ENCODE measurements at places on chromosomes 7 and 10.

DNA sequence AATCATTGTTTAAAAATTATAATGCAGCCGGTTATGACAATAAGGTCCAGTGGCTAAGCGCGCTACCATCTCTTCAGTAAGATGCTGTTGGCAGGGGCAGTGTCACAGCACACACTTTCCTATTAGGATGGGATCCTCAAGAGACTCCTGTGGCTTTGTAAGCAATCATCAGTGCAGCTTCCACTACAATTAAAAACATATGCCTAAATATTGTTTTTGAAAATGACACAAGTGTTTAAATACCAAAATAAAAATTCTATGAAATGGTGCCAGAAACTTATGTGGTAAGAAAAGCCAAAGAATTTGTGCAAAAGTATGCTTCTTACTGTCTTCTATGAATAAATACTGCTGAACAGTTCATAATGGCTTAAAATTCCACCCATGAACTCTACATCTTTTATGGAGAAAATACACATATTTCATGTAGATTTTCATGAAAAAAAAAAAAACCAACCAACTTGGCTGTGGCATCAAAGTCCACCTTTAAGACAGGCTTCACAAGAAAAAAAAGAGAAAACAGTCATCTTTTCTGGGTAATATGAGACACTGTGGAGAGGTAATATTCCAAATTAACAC lies 132.8 kb downstream of the SEMA3C start:
- DNase-seq: no peak

DNA sequence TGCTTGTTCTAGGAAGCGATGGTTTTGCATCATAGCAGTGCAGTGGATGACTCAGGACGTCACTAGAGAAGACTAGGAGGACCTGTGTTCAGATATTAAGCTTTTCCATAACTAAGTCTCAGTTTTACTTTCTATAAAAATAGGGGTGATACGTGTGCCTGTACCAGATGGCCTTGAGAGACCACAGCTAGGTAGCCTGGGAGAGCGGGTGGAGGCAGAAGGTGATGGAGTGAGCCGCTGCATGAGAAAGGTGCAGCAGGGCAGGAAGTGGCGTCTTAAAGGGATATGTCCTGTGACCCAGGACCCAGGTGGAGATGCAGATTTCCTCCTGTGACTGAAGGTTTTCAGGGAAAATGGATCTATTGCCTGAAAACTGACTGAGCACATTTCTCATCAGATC lies 304.9 kb downstream of the CDC14C start:
- DNase-seq: no peak

GRCh38 chr7:49324040-49324439 lies 399.7 kb downstream of the CDC14C start:
- DNase-seq: no peak

DNA sequence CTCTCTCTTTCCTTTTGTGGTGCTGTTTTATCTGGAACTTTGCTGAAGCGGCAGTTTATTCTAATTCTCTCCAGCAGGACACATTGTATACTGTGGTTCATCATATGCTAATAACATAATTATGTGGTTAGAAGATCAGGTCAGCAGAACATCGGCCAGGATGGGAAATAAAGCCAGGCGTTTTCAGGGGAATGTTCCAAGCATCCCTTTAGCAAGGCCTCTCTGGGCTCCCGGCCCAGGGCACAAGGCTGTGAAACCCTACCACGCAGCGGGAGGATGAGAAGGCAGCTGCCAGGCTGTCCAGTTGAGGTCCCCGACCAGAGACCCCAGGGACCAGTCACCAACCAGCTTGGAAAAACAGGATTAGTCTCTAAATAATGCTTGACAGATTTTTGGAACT lies 112.2 kb upstream of the GALNT17 start:
- DNase-seq: no peak

- DNase-seq: peak; percentile 62
These were observed 28.4 kb downstream of the TMEM130 start for GRCh38 chr7:98841179-98841997.

- DNase-seq: no peak
These were observed 150.5 kb downstream of the PCDH15 start for GRCh38 chr10:54650547-54650946.

DNA sequence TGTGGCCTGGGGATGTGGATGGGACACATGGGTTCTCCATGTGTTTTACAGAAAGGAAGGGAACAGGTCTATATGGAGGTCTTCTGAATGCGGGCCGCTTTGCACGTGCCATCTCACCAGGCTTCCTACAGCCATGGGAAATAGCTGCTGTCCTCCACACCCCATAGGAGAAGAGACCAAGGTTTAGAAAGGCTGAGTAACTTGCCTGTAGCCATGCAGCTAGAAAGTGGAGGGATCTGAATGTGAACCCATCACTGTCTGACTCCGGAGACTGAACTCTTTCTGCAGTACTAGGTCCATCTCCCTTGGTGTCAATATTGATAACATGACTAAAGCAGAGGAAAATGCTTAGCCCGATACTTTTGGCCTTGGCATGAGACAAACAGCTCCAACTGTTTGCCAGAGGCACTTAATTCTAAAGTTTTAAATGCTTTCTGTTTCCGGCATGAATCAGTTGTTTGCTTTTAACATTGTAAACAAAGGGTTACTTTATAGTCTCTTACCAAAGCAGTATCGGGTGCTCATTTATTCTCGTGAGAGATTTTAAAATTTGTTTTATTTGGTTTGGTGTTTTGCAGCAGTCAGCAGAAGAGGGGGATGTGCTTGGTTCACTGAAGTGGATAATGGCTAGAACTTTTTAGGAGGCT lies 64.8 kb upstream of the LOXL4 start:
- no peak for DNase-seq
